Muscle of arm (tissue), 14 donors: ENCODE measurements at places on chromosomes 1 and 21. TPM values are rescaled to one million over a fixed set of nuclear protein-coding genes. Genes with fewer than 3 reads are reported as not detected.

CLDN17 gene
- not detected for polyA plus RNA-seq

TTC24 gene
- 0.19 TPM for polyA plus RNA-seq

CLIC6 gene
- not detected for polyA plus RNA-seq

DNA sequence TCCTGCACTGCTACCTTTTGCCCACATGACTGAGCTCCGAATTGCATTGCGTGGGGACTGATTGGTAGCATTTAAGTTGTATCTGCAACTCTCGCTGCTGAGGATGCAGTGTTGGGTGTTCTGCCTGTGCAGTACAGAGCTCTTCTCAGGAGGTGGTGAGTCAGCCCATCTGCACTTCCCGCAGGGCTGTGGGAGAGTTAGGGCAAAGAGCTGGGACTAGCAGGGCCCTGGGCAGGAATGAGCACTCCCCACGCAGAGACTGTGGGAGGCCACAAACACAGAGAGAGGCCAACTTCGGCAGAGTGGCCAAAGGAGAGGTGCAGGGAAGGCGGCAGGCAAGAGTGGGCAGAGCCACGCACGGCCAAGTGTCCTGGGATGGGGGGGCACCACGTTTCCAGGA, 244.7 kb downstream of the SIPA1L2 start:
- no peak for DNase-seq

DNA sequence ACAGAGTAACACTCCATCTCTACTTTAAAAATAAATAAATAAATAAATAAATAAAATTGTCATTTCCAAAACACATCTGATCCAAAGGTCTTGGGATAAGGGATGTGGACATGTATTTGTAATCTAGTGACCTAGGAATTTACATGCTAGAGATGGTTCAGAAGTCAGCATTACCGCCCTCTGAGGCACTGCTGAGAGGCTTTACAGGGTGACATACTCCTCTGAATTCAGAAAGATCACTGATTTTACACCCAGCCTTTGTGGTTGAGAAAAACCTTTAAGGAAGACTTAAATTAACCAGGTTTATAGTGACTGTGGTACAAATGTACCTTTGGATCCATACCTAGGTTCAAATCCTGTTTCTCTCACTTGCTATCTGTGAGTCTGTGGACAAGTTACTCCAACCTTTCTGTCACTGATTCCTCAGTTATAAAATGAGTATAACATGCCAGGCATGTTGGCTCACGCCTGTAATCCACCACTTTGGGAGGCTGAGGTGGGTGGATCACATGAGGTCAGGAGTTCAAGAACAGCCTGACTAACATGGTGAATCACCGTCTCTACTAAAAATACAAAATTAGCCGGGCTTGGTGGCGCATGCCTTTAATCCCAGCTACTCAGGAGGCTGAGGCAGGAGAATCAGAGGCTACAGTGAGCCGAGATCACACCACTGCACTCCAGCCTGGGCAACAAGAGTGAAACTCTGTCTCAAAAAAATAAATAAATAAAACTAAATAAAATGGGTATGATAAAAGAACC, 20.1 kb downstream of the OSBPL9 start:
- DNase-seq: no peak

- DNase-seq: no peak
Measured at GRCh38 chr21:21632926-21633325, 634.7 kb downstream of the NCAM2 start.

DNA sequence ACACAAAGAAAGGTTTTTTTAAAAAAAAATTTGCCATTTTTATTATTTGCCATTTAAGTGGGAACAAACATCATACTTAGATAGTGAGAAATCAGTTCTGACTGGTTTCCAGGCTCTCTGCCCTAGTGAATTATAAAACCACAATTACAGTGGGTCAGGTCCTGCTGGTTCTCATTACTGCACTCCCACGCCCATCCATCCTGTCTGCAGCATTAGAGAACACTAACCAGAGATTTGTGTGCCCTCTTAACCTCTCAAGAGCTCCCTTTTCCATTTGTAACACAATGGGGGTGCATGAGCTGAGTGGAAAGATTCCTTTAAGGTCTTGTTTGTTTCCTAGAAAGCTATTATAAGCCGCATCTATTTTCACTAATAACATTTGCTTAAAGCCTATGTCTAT, 489.3 kb downstream of the AMY1C start:
- DNase-seq: no peak

- no peak for DNase-seq
Measured at GRCh38 chr1:47023268-47024140, at the start of gene CYP4X1. Gene CYP4X1, plus strand, starts transcription at chr1:47023669. Its CDS starts 149 bp downstream, at chr1:47023818.
